ENCODE measurements at places on chromosomes 6 and 20.

GRCh38 chr20:60046860-60047259 lies 88.6 kb downstream of the CDH26 start:
- DNase-seq: no peak

GRCh38 chr6:127879685-127880084 lies 21.2 kb downstream of the THEMIS start:
- DNase-seq: no peak

DNA sequence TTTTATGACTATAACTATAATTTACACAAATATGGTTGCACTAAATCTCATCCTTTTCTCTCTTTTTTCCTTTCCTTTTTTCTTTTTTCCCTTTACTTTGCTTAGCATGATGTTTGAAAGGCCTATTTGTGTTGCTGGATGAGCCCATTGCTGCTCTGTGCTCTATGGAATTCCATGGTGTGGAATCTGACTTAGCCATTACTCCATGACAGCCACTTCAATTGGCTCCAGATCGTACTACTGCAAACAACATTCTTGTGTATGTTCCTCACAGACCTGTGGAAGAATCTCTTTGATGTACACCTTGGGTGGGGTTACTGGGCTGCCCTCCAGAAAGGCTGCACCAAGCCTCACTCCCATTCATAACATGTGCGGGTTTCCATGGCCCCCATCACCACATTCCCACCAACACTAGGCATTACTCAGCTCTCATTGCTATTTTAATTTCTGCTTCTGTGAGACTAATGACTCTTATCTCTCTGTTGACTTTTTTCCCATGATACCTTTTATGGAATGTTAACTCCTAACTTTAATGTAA lies 979.0 kb downstream of the KIF16B start:
- DNase-seq: no peak

- no peak for DNase-seq
These were observed 26.1 kb upstream of the TINAG start for GRCh38 chr6:54282186-54282585.

DNA sequence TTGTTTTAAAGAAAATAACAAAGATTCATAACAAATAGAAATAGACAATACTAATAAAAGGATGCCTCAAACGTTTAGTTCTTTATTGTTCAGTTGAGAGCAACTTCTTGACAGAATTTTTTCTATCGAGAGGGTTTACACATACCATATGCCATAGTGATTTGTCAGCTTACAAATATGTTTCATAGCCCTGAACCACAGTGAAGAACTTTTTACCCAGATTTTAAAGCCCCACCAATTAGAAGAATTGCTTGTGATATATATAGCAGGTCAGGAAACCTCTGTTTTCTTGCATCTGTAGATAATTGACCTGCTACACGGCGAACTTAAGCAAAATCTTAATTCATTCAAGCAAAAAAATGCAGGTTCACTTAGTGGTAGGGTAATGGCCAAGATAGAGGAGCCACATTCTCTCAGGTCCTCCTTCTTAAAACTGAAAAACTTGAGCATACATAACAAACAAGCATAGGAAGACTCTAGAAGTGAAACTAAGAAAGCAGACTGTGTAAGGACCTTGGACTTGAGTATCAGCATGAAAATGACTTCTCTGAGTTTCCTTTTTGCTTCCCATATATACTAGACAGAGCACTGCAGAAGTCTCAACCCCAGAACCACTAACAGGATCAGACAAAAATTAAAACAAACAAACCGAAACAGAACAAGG lies 39.5 kb downstream of the CRISP1 start:
- no peak for DNase-seq

DNA sequence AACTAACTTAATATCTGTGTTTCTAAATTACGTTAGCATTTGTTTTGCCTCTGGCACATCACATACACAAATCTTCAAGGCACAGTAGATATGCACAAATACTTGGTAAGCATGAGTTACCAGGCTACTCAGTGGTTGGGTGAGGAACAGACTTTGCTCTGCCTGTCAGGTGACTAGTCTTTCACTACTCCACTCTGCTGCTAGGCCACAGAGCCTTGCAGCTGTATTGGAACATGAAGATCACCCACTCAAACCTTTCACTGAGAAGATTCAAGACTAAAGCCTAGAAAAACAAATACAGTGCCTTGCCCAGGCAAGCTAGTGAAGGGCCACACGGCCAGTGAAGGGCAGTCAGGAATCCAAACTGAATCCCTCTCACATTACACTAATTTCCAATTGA lies 47.0 kb downstream of the DTNBP1 start:
- peak; percentile 46 for DNase-seq
